ENCODE measurements at places on chromosomes 12 and 14.

DNA sequence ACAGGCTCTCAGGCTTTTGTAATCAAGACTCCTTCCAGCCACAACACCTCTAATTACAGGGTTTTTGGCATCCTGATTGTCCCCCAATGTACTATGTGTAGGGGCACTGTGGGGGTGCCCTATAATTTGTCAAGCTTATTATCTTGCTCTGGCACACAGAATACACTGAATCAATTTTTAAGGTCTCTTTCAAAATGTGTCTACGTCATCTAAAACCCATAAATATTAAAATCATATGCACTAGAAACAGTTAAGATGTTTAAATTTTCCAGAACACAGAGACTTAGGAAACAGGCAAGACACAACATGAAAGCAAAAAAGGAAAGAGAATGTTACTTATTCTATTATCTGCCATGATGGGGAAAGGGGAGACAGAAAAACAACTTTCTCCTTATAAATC, 665.7 kb downstream of the NRXN3 start:
- DNase-seq: no peak

- DNase-seq: no peak
These were observed 61.5 kb downstream of the SPATS2 start for GRCh38 chr12:49428793-49429192.

- no peak for DNase-seq
These were observed 38.0 kb downstream of the RCOR1 start for GRCh38 chr14:102630405-102630804.

- no peak for DNase-seq
These were observed 11.1 kb upstream of the FBRSL1 start for GRCh38 chr12:132478845-132479244.

DNA sequence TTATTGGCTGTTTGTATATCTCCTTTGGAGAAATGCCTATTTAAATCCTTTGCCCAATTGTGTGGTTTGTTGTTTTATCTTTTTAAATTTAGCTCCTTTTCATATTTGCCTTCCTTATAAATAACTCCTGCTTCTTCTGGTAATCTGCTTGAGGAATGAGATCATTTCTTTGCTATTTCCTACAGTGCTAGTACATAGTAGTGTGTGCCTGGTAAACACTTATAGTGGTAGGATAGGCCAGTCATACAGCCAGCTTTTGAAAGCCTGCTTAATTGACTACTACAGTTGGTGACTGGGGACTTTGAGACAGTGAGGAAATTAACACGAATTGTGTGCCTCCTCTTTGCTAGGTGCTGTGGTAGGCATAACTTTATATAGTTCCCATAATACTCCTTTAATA, 68.7 kb downstream of the BORCS5 start:
- no peak for DNase-seq

- no peak for DNase-seq
These were observed 32.0 kb upstream of the SEL1L start for GRCh38 chr14:81565441-81566290.

GRCh38 chr12:57529831-57530230, 7.2 kb downstream of the MBD6 start:
- DNase-seq: no peak

DNA sequence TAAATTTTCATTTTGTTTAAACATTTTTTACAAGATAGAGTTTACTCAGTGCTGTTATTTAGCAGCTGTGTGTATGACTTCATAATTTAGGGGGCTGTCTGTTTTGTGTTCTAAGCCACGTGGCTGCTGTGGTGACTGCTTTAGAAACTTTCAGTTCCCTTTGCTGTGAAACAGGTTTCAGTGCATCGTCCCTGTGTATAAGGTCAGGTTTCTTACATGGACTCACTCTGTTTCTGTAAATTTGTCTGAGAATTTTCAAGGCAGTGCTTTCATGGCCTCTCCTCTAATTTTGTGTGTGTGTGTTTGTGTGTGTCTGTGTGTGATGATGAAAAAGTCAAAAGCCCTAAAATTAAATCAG, 32.4 kb downstream of the BICD1 start:
- peak; percentile 13 for DNase-seq

DNA sequence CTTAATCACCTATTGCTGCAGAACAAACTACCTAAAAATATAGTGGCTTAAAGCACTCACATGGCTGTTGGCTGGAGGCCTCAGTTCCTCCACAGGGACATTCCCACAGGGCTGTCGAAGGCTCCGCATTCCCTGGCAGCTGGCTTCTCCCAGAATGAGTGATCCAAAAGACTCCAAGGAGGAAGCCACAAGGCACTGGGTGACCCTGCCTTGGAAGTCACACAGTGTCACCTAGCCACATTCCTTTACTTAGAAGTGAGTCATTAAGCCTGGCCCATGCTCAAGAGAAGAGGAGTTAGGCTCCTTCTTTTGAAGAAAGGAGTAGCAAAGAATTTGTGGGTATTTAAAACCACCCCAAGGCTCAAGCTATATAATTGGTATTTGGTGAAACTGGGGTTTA, 63.9 kb upstream of the MAP1LC3B2 start:
- no peak for DNase-seq

DNA sequence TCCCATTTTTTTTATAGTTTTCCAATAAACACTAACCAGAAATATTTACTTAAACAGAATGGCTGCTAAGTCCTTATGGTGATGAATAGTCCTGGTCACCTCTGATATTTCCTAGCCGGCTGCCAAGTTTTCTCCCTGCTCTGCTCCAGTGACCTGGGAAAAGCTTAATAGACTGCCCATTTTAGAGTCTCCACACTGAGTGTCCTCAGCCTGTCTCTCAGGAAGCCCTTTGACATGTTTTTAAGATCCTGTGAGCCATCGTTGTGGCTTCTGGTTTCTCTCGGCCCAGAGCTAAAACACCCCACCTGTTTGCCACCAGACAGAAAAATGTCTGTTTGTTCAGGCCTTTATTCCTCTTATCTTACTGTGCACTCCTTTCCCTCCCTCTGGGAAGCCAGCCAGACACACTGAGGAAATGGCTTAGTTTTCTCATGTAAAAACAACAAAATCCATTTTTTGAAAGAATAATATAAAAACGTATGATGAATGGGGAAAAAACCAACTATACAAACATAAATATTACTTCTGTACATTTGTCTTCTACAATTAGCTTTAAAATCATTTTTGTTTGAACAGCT, 25.4 kb upstream of the ALDH2 start:
- DNase-seq: no peak

- no peak for DNase-seq
These were observed 75.3 kb upstream of the FAR2 start for GRCh38 chr12:29073631-29074239.

GRCh38 chr12:6953442-6954315, 2.5 kb downstream of the PTPN6 start:
- DNase-seq: peak; percentile 64

- DNase-seq: no peak
These were observed 56.8 kb upstream of the TSPAN9 start for GRCh38 chr12:3020399-3020798.

DNA sequence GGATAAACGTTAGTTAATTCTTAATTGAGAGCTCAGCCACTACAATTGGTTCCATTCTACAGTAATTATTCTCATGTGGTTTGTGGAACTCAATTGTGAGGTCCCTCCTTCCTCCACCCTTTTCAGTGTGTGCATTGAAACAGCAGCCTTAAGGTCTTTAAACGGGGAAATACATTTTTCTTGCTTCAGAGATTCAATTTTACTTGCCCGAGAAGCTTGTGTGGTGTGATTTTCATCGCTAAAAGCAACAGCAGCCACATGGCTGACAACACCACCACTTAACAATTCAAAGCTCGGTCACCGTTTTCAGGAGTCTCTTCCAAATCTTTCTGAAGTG, 733 bp upstream of the PPFIBP1 start:
- DNase-seq: no peak

DNA sequence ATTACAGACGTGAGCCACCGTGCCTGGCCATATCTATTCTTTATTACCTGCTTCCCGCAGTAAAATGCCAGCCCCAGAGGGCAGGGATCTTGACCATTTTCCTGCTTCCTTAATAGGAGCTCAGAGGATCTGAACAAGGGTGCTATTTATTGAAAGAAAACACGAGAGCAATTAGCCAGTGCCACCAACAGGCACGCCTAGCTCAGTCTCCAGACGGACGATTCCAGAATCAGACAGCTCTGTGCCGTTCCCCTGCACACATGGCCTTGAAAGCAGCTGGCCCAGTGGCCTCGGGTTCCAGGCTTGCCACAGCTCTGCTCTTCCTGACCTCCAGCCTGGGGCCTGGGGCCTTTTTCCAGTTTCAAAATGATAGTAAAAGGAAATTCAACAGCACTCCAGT, 135.2 kb upstream of the RFLNA start:
- DNase-seq: no peak

- DNase-seq: no peak
These were observed 368.7 kb downstream of the NELL2 start for GRCh38 chr12:44507461-44507860.

GRCh38 chr12:45186762-45187161, 29.1 kb upstream of the ANO6 start:
- DNase-seq: no peak

DNA sequence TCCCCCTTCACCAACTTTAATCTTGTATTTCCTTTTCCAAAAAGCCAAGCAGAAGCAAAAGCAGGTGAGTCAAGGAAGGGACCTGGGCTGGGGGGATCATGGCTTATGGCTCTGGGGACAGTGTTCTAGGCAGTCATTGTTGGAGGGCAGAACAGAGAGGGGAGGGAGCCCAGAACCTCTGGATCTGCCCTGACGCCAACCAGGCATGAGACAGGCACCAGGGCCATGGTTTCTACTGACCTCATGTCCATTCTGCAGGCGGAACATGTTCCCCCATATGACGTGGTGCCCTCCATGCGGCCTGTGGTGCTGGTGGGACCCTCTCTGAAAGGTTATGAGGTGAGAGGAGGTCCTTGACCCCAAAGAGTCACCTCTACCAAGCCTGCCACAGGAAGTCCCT, 6.6 kb downstream of the CACNB3 start:
- no peak for DNase-seq

DNA sequence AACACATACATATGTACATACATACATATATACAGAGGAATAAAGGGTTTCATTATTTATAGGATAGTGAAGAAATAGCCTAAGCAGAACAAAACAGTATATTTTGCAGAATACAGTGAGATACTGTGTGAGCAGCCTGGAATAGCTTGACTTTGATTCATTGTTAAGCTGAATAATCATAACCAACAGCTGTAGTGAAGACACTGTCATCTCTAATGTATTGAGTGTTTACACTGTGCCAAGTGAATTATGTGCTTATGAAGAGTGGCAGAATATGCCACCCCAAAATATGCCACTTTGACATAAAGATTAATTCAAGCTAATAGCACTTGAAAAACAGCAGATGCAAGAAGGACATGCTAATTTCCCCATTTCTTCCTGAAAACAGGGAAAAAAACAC, 48.2 kb upstream of the LRFN5 start:
- no peak for DNase-seq

DNA sequence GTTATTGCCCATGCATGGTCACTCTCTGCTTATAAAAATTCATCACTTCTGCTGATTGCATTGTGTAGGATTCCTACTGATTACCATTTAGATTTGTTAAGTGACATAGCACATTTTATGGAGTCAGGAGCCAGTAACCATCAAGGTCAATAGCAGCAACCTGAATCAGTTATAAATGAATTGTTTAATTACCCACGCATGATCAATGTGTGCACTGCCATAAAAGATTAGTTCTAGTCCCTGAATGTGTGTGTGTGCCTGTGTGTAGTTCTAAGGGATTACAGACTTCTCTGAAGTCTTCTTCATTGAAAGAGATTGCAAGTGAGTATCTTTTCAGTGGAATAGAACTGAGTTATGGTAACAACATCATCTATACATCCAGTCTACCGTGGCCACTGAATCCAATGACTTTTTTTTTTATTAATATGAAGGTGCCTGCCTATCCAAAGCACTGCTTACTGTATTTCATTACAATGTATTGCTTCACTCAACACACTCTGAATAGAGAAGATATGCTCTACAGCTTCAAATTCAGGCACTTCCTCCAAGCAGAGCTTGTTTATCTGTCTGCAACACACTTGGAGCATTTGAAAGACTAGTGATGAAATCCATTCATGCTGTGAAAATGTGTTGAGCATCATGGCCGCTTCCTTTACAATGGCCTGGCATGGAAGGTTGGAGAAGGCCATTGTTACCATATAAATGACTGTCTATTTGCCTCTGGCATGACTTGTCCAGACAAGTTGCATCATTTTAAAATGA, 381.7 kb downstream of the DIO2 start:
- DNase-seq: no peak

DNA sequence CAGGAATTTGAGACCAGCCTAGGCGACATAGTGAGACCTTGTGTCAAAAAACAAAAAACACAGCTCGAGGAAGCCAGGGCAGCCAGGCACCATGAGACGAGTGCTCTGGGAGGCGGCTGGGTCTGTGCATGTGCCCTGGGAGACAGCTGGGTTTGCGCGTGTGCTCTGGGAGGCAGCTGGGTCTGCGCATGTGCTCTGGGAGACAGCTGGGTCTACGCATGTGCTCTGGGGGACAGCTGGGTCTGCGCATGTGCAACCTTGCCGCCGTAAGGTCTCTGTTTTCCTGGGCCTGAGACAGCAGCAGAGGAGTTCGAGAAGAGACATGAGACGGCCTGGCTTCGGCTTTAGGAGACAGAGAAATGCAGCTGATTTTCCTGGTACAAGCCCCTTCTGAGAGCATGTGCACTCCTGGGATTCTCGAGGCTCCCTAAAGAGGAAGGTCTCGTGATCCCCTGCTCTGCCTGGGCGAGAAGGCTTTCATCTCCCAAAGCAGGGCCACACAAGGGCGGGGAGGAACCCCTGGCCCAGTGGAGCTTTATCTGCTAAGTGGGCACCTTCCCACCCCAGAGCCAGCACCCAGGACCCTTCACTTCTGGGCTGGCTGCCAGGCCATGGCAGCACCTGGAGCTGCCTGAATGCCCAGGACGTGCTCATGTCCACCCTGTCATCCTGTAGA, 3.5 kb upstream of the BDKRB1 start:
- DNase-seq: no peak

GRCh38 chr12:76766161-76766560, 2.2 kb downstream of the ZDHHC17 start:
- no peak for DNase-seq

- peak; percentile 51 for DNase-seq
These were observed 1.7 kb downstream of the BTG1 start for GRCh38 chr12:92143686-92144630.

GRCh38 chr12:13812168-13812567, 169.2 kb downstream of the GRIN2B start:
- DNase-seq: no peak
